Cardiac muscle cell (in vitro differentiated cells and primary cell): ENCODE measurements at places on chromosomes 3 and 15.

GRCh38 chr3:110414855-110415254 lies 656.8 kb upstream of the NECTIN3 start:
- no peak overlapping the region for H3K4me3 ChIP-seq
- no peak overlapping the region for H3K27ac ChIP-seq
- H3K27me3 ChIP-seq: no peaks in the 10 kb centered on the region
- H3K4me1 ChIP-seq: no peaks in the 10 kb centered on the region
- no peaks in the 10 kb centered on the region for H3K36me3 ChIP-seq

- no peaks in the 10 kb centered on the region for H3K36me3 ChIP-seq
- peaks cover 74% of the 10 kb centered on the region for H3K27me3 ChIP-seq
- no peak overlapping the region for H3K4me3 ChIP-seq
- peaks cover 24% of the 10 kb centered on the region for H3K4me1 ChIP-seq
- no peak overlapping the region for H3K27ac ChIP-seq
- no peak for DNase-seq
These were observed 2.5 kb upstream of the GATA2 start for GRCh38 chr3:128495435-128495970.

DNA sequence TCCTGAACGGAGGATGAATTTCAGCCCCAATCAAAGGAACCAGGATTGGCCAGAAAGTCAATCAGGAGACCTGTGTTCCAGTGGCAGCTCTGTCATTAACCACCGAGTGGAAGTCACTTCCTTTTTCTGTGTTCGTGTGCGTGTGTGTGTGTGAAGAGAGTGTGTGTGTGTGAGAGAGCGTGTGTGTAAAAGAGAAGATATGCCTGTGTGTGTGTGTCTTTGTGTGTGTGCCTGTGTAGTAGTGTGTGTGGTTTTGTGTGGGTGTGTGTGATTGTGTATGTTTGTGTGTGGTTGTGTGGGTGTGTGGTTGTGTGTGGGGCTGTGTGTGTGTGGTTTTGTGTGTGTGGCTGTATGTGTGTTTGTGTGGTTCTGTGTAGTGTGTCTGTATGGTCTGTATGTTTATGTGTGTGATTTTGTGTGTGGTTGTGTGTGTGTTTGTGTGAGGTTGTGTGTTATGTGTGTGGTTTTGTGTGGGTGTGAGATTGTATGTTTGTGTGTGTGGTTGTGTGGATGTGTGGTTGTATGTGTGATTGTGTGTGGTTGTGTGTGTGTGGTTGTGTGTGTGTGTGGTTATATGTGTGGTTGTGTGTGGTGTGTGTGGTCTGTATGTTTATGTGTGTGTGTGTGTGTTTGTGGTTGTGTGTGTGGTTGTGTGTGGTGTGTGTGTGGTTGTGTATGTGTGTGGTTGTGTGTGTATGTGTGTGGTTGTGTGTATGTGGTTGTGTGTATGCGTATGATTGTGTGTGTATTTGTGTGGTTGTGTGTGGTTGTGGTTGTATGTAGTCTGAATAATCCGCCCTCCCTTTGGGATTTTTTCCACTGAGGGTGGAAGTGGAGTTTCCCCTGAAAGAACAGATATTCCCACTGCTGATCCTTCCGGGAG lies 314.4 kb downstream of the SHQ1 start:
- no peaks in the 10 kb centered on the region for H3K27me3 ChIP-seq
- no peaks in the 10 kb centered on the region for H3K36me3 ChIP-seq
- H3K4me1 ChIP-seq: peaks cover 23% of the 10 kb centered on the region
- no peak overlapping the region for H3K4me3 ChIP-seq
- no peak for DNase-seq
- no peak overlapping the region for H3K27ac ChIP-seq

- H3K36me3 ChIP-seq: no peaks in the 10 kb centered on the region
- H3K4me1 ChIP-seq: no peaks in the 10 kb centered on the region
- H3K27ac ChIP-seq: no peak overlapping the region
- H3K4me3 ChIP-seq: no peak overlapping the region
These were observed 43.0 kb downstream of the NEK10 start for GRCh38 chr3:27326202-27326601.

- H3K36me3 ChIP-seq: no peaks in the 10 kb centered on the region
- peak overlapping the region; percentile 73 for H3K27ac ChIP-seq
- no peak for DNase-seq
- H3K27me3 ChIP-seq: no peaks in the 10 kb centered on the region
- no peak overlapping the region for H3K4me3 ChIP-seq
- peaks cover 24% of the 10 kb centered on the region for H3K4me1 ChIP-seq
These were observed 9.9 kb downstream of the ARL6IP5 start for GRCh38 chr3:69094467-69095205.
